ENCODE measurements at places on chromosomes 5 and 9. TPM values are rescaled to one million over a fixed set of nuclear protein-coding genes. Genes with fewer than 3 reads are reported as not detected.

- no peak for DNase-seq
These were observed 33.4 kb upstream of the GLIS3 start for GRCh38 chr9:4333231-4333740.

- DNase-seq: peak; percentile 66
These were observed 845 bp downstream of the ECSCR start for GRCh38 chr5:139461698-139462097.

GRCh38 chr5:43874772-43875171, 271.8 kb downstream of the NNT start:
- no peak for DNase-seq

GRCh38 chr5:38414348-38414747, 142.1 kb downstream of the LIFR start:
- DNase-seq: no peak

DNA sequence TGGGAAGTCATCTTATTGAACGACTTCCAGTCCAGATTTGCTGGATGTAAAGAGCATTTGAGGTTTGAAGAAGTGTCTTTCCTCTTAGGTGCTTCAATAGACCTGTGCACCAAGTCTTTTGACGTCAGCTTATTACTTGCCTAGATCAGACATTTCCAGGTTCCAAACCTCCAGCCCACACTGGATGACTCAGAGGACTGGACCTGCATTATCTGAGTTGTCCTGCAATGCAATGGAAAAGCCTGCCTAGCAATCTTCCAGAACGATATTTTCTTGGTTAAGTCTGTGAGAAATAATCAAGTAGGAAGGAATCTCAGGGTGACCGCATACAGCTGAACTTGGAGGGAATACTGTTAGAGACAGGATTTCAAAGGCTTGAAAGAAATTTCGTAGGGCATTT, 147.2 kb upstream of the MOCS2 start:
- DNase-seq: no peak

DNA sequence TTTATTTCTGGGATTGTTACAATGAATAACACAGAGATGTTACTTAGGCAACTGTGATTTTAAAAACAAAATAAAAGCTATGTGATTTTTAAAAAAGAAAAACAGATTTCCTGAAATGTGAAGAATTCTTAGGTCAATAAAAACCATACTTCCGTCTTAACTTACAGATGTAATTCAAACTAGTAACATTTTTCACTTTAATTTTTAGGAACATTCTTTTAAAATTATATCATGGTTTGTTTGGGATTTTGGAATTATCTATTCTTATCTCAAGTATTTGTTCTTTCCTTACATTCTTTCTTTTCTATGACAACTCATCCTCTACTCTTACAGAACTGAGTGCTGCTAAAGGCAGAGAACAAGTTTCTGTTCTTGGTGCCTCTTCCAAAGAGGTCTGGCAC, 159.5 kb downstream of the RAPGEF6 start:
- peak; percentile 11 for DNase-seq

- no peak for DNase-seq
These were observed 228.7 kb upstream of the DAP start for GRCh38 chr5:10989577-10990263.

GRCh38 chr9:134383148-134383547, 56.9 kb downstream of the RXRA start:
- no peak for DNase-seq

DNA sequence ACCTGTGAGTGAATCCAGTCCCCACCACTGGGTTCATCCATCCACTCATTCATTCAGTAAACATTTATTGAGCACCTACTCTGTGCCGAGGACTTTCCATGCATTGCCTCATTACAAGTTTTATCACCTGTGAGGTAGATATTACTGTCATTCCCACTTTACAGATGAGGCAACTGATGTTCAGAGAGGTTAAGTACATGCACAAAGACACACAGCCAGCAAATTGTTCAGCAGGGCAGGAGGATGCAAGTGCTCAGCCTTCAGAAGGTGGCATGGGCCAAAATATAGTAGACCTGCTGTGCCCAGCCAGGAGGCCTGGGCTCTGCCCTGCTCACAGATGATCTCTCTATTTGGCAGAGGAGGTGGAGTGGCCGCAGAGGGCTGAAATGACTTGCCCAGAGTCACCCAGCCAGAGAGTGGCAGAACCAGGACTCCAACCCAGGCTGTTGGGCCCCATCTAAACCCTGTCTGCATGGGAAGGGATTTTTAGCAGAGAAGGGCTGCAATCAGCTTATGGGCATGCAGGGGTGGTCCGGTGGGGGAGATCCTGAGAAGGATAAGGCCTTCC, 7.6 kb upstream of the NEURL1B start:
- no peak for DNase-seq

- DNase-seq: no peak
These were observed 1571.5 kb upstream of the WWC1 start for GRCh38 chr5:166719991-166720390.

DNA sequence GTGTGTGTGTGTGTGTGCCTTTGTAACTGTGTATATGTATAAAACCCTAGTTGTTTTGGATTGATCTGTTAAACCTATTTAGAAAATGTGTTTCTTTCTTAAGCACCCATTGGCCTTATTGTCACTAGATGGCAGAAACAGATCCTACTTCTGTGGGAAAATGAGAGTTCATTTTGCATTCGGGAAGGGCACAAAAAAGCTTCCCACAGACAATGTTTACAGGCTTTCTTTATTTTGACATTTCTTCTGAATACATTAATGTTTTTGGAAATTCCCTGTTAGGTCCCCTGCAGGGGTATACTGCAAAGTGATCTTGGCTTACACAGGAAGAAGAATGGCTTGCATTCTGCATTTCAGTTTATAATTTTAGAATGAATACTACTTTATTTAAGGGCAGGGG, 481.8 kb upstream of the ARRDC3 start:
- no peak for DNase-seq

DNA sequence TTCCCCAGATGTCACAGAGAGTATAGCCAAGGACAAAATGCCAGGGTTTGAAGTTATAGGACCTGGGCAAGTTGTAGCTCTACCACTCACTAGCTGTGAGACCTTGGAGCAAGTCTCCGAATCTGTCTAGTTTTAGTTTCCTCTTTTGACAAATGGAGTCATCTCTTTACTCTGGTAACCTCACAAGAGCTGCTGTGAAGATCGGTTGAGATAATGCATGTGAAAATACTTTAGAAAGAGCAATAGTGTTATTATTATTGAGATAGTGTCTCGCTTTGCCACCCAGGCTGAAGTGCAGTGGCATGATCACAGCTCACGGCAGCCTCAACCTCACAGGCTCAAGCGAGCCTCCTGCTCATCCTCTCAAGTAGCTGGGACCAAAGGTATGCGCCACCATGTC, 117.9 kb upstream of the NR5A1 start:
- no peak for DNase-seq

GRCh38 chr9:114181607-114182409, 26.5 kb downstream of the COL27A1 start:
- no peak for DNase-seq

- no peak for DNase-seq
These were observed 14.5 kb downstream of the SLC27A6 start for GRCh38 chr5:128979761-128980160.

GRCh38 chr9:136690806-136691261, 3.6 kb upstream of the AGPAT2 start:
- DNase-seq: no peak

DNA sequence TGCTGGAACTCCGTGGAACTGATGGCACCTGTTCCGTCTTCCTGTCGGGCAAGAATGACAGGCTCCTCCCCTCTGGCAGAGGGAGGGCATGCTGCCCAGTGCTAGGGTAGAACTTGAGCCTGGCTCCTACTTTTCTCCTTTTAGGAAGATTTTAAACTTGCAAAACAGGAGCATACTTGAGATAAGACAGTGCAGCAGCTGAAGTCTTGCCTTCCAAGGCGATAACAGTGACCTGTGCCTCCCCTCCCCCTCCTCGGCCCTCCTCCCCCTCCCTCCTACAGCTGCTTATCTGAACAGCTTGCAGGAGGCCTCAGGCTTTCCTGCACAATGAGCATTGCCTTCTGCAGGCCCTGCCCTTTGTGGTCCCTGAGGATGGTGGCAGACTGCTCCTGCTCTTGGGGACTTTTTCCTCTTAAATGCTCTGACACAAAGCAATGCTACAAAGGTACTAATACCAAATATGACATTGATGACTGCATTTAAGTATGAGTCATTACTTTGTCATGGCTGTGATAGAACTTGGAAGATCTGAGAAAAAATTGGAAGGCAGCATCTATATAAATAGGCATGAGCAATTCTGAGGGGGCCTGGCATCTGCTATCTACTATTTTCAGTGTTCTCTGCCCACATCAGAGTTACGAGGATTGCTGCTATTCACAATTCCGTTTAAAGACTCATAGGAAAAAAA, 2.0 kb downstream of the GADD45G start:
- no peak for DNase-seq

DNA sequence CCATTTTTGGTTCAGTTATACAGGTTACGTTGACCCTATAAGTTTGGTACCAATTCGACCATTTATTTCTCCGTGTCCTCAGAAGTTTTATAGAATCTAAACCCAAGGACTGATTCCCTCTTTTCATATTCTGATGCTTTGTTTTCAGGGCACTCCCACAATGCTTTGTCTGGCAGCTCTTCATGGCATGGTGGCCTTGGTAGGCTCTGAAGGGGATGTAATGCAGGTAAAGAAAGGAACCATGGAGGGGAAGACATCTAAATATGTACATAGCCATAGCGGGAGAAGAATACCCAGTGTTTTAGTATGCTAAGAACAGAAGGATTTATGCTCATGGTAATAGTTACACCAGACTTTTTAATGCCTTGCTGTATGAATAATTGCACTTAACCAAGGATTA, 82.7 kb downstream of the HACD4 start:
- no peak for DNase-seq

AMACR gene
- 5.9 TPM for total RNA-seq

CDC20B gene
- not detected for total RNA-seq

PLAC8L1 gene
- total RNA-seq: not detected

ZNF618 gene
- 1.1 TPM for total RNA-seq

ZNF883 gene
- not detected for total RNA-seq

ETF1 gene
- 167 TPM for total RNA-seq

Measured in SJSA1 (cell line).